ENCODE measurements at places on chromosomes 4 and X.
A peak's percentile ranks its signal among the peaks of the same experiment; 100 is the strongest.

DNA sequence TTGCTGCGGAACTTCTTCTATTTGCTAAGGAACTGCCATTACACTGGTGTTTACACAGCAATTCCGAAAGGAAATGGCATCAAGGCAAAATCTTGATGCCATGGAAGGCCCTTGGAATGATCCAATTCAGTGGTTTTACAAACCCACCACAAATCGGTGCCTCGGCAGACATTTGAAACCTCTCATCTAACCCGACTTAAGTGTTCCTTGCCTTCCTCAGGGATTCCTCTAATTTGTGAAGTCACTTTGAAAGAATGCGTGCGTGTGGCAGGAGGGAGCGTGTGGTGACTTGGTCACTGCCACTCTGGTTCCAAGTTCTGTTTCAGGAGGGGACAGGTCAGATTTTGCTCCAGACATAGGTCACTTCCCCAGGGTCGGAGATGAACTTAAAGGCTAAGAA is 4.8 kb downstream of the NOP14 start:
- DNase-seq: no peak

DNA sequence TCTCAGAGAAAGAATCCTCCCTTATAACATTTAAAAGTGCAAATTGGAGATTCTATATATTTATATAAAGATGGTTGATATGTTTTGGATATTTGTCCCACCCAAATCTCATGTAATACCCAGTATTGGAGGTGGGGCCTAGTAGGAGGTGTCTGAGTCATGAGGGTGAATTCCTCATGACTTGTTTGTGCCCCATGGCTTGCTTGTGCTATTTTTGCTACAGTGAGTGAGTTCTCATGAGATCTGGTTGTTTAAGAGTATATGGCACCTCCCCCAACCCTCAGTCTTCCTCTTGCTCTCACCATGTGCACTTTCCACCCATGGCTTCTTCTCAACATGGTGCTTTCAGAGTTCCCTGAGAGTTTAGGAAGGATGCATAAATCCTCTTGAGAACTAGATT is 9.5 kb upstream of the ANKRD50 start:
- DNase-seq: no peak

- DNase-seq: no peak
Measured at GRCh38 chr4:149684516-149684915, 131.1 kb downstream of the IQCM start.

- no peak for DNase-seq
Measured at GRCh38 chr4:136002316-136002715, 1530.0 kb downstream of the PCDH18 start.

- DNase-seq: no peak
Measured at GRCh38 chr4:156029691-156030090, 76.0 kb upstream of the CTSO start.

GRCh38 chr4:67963356-67963755 is at the start of gene TMPRSS11A:
Gene TMPRSS11A (minus strand): TSS chr4:67963493. CDS start chr4:67963393, 100 bp downstream.
- DNase-seq: no peak

- DNase-seq: no peak
Measured at GRCh38 chrX:145178268-145178667, 69.0 kb upstream of the SPANXN1 start.

- peak; percentile 0 for DNase-seq
Measured at GRCh38 chrX:110568441-110568840, 209.8 kb downstream of the RTL9 start.

DNA sequence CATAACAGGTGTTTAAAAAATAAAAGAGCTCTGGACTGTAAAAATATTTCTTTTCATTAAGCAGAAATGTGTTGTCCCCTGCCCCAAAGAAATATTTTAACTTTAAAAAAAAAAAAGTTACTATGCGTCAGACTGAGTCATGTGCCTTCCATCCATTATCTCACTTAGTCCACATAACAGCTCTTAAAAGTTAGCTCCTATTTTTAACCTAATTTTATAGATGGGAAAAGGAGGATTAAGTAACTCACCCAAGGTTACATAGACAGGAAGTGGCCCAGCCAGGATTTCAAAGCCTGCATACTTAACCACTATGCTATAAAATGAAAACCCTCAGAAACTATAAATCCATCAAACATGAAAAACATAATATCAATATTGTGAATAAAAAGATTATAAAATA is 97.7 kb downstream of the MANBA start:
- DNase-seq: no peak

DNA sequence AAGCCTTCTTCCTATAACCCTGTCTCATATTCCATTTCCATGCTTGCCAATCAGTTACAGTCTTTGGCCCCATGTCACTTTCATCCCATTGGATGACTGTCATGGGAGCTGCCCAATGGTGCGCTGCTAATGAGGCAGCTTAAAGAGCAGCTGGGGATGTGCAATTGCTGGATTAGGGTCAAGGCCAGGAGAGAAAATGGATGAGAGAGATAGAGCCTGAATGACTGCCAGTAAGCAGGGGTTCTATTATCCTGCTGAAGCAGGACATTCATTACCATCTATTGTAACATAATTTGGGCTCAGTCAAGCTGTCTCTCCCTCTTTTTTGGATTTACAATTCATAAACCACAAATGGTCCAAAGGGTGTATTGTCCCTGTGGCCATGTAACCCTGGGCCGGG is 909.0 kb downstream of the CENPC start:
- no peak for DNase-seq

Measured in kidney (tissue), 22 donors.